ENCODE measurements at places on chromosomes 1 and 21. TPM values are rescaled to one million over a fixed set of nuclear protein-coding genes. Genes with fewer than 3 reads are reported as not detected.

DNA sequence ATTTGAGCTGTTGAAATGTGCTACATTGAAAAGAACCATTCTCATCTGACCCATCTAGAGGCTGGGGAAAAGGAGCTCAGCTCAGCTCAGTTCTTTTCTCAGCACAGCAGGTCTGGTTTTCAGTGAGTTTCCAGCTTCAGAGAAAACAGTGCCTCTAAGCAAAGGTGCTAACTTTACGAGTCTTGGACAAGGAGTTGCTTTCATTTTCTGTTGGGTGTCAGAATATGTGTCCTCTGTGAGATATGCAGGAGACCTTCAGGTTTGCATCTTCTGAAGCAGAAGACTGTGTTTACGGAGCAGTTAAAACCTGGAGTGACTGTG lies 321.3 kb upstream of the USP24 start:
- H3K27me3 ChIP-seq: peaks cover 2% of the 10 kb centered on the region
- no peak overlapping the region for H3K4me3 ChIP-seq
- H3K4me1 ChIP-seq: no peaks in the 10 kb centered on the region
- no peak for DNase-seq

GRCh38 chr1:151908228-151908691 lies 1.1 kb downstream of the THEM4 start:
- peak overlapping the region; percentile 80 for H3K27ac ChIP-seq
- H3K36me3 ChIP-seq: peaks cover 50% of the 10 kb centered on the region
- peak overlapping the region; percentile 88 for H3K4me3 ChIP-seq
- peaks cover 3% of the 10 kb centered on the region for H3K27me3 ChIP-seq
- DNase-seq: no peak
- peaks cover 50% of the 10 kb centered on the region for H3K4me1 ChIP-seq

GRCh38 chr1:111602302-111602701 lies 17.3 kb upstream of the RAP1A start:
- DNase-seq: no peak
- no peaks in the 10 kb centered on the region for H3K27me3 ChIP-seq
- peak overlapping the region; percentile 95 for H3K27ac ChIP-seq
- no peak overlapping the region for H3K4me3 ChIP-seq

GRCh38 chr1:94160811-94161210 lies 39.9 kb upstream of the ABCA4 start:
- peaks cover 8% of the 10 kb centered on the region for H3K27me3 ChIP-seq
- no peaks in the 10 kb centered on the region for H3K36me3 ChIP-seq
- no peak overlapping the region for H3K27ac ChIP-seq
- H3K4me3 ChIP-seq: no peak overlapping the region
- no peak for DNase-seq

DNA sequence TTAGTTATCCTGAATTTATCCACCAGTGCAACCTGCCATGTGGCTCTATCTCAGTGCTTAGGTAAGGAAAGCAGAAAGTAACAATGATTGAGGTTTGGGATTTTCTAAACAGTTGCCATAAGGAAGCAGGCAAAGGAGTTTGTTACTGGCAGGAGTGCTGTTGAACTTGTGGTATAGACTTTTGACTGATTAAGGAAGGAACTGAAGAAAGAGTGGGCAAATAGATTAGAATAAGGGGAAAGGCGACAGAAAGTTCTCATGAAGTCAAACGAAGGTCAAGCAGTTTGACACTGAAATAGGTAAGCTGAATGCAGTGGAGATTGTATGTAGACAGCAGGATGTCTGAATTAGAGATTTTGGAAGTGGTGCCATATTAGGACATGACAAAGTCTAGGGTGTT lies 24.2 kb upstream of the CR2 start:
- DNase-seq: no peak
- H3K27me3 ChIP-seq: peaks cover 23% of the 10 kb centered on the region
- H3K4me3 ChIP-seq: no peak overlapping the region

DNA sequence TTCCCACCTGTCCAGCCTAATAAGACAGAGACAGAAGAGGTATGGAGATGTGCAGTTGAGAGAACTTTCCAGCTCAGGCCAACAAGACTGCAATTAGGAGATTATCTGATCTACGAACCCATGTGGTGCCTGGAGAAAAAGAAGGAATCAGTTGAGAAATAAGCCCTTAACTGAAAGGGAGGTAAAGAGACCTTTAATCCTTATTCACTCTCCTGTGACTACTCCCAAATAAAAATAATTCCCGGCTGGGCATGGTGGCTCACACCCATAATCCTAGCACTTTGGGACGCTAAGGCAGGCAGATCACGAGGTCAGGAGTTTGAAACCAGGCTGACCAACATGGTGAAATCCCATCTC lies 31.9 kb upstream of the SARS1 start:
- no peaks in the 10 kb centered on the region for H3K4me1 ChIP-seq
- no peaks in the 10 kb centered on the region for H3K27me3 ChIP-seq

- no peaks in the 10 kb centered on the region for H3K27me3 ChIP-seq
- no peak overlapping the region for H3K27ac ChIP-seq
- no peaks in the 10 kb centered on the region for H3K36me3 ChIP-seq
- no peak overlapping the region for H3K4me3 ChIP-seq
- DNase-seq: no peak
Measured at GRCh38 chr1:182164273-182164672, 102.8 kb upstream of the ZNF648 start.

DNA sequence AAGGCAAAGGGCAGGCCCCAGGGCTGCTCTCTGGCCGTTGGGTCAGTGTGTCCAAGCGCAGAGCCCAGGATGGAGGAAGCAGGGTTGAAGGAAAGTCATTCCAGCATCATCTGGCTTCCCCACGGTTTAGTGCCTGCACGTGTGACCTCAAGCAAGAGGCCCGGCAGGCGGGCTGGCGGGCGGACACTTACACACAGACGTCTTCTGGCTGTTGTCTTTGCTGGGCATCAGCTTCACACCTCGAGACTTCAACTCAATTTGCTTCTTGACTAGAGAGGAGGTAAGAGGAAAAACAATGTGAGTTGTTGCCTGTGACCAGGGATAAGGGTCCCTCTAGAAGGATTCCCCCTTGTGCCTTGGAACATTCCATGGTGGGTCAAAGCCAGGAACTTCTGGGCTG lies 38.4 kb upstream of the HMGB4 start:
- no peak for DNase-seq
- no peaks in the 10 kb centered on the region for H3K27me3 ChIP-seq
- no peaks in the 10 kb centered on the region for H3K36me3 ChIP-seq
- no peak overlapping the region for H3K4me3 ChIP-seq
- H3K27ac ChIP-seq: no peak overlapping the region

Gene EDARADD
- 1.6 TPM for total RNA-seq

Gene SELP
- 0.48 TPM for total RNA-seq

Gene EFNA1
- 0.15 TPM for total RNA-seq

Gene USH2A
- total RNA-seq: not detected

Gene FUCA1
- total RNA-seq: 6.1 TPM
